ENCODE measurements at places on chromosomes 16 and 17.

DNA sequence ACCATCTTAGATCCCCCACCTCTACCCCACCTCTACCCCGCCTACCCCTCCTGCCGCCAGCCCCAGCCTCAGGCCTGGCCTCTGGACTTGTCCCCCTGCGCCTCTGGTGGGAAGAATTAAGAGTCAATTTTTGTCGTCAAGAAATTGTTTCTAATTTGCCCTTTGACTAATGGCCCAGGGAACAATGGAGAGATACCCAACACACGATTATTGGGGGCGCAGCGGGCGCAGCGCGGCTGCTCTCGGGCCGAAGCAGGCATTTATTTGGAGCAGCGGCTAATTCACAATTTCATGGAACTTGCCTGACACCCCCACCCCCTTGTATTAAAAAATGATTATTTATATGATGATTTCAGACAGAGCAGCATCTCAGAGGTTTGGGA, 4.4 kb upstream of the BAHCC1 start:
- DNase-seq: no peak

DNA sequence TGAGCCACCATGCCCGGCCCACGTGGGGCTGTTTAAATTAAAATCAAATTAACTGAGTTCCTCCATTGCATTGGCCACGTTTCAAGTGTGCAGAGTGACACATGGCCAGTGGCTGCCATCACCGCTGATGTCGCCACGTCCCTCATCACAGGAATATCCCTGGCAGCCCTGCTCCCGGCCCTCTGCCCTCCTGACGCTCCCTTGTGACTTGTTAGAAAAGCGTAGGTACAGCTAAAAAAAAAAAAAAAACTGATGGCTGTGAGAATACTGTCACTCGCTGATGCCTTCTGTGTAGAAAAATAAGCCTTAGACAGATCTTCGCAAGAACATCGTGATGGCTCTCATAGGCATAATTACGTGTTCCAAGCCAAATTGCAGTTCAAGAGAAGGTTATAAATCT, 21.7 kb downstream of the CARHSP1 start:
- DNase-seq: peak; percentile 55

GRCh38 chr17:68325961-68326360, 34.7 kb downstream of the ARSG start:
- no peak for DNase-seq

- DNase-seq: no peak
These were observed 43.5 kb downstream of the GRB2 start for GRCh38 chr17:75361996-75362395.

GRCh38 chr17:38898291-38898679, 27.1 kb upstream of the LASP1NB start:
- DNase-seq: no peak

- DNase-seq: no peak
These were observed 276.6 kb upstream of the EEF2KMT start for GRCh38 chr16:5374184-5374583.

DNA sequence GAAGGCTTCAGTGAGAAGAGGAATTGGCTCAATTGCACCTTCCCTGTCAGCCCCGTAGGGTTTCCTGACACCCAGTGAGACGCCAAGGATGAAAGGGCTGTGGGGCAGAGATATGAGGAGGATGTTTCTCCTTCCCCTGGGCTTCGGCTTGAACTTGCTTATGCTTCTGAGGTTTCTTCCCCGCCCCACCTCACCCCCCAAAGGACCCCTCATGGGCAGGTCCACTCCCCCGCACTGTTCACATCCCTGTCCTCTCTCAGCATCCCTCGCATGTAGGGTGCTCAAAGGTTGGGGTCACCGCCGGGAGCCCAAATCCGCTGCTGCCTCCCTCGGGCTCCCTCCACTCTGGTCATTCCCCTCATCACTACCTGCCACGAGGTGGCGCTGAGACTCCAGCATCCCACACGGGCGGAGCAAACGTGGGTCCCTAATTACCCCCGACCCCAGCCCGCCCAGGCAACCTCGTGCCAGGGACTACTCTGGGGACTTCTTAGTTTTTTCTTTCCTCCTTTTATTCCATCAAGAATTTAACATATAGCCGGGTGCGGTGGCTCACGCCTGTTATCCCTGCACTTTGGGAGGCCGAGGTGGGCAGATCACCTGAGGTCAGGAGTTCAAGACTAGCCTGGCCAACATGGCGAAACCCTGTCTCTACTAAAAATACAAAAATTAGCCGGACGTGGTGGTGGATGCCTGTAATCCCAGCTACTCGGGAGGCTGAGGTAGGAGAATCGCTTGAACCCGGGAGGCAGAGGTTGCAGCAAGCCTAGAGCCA, 3.3 kb upstream of the TRARG1 start:
- DNase-seq: no peak

DNA sequence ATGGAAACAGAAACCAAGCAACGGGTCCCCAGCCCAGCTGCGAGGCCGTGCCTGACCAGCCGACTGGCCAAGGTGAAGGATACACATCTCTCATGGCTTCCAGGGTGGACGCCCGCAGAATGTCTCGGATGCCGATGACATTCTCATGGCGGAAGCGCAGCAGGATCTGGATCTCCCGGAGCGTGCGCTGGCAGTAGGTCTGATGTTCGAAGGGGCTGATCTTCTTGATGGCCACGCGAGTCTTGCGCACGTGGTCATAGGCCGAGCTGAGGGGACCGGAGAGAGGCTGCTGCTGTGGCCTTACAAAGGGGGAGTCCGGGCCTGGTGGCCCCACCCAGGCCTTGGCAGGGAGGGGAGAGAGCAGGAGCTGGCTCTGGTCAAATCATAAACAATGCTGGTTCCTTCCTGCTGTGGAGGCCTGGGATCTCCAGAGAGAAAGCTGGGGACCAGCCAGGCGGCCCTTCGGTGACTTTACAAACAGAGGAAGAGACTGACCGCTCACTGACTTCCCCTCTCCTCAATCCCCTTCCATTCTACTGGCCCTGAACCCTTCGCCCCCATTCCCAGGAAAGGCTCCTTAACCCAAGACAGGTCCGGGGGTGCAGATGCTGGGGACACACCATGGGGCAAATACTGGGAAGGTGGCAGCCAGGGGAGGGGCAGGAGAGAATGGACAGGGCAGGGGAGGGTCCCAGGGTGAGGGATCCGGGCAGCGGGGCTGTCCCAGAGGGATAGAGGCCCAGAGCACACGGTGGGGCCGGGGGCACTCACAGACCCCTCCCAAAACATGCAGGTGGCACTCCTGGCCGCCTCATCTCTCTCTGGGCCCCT, 1.1 kb downstream of the MAPK3 start:
- peak; percentile 88 for DNase-seq

DNA sequence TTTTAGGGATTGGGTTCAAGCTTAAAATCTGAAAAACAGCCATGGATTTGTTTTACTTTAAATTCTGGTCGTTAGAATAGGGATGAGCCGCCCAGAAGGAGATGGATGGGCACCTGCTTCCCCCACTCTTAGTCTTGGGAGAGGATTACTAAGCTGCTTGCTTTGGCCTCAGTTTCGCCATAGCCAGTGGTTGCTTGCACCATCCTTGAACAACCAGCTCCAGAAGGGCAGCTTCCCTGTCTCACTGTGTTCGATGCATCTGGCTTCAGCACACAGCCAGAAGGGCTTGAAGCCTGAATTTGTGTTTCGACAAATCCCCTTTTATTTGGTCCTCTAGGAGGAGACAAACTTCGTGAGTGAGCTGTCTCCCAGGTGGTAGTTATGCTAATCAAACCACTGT, 7.1 kb downstream of the CYB5D2 start:
- no peak for DNase-seq

DNA sequence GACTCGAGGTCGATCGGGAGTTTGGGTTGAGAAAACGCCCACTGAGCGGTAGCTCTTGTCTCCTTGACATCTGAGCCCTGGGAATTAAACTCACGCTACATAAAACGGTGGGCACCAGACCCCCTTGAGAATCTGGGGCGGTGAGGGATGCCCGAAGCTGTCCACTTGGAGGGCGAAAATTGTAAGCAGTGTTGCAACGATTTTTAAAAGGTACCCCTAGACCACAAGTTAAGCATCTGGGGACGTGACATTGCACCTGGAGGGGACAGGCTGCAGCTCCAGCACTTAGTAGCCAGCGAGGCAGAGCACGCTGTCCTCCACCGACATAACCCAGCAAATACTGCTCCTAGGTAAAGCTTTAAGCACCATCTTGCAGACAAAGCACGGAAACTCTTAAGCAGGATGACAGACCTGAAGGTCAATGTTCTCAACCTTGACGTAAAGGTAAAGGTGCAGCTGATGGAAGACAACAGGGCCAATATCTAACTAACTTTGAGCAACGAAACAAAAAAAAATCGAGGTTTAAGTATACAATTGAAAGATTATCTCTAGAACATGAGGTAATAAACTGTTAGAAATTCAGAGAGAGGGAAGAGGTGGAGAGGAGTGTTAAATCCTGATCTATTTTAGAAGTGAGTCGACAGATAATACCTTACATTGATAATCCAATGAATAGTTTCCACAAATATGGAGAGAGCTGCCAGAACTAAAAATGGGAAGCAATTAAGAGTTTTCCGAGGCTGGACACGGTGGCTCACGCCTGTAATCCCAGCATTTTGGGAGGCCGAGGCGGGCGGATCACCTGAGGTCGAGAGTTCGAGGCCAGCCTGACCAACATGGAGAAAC, 921 bp upstream of the CDR2 start:
- DNase-seq: no peak

GRCh38 chr17:21814776-21815175, 122.5 kb downstream of the KCNJ18 start:
- no peak for DNase-seq

- DNase-seq: no peak
These were observed 14.1 kb downstream of the SPG7 start for GRCh38 chr16:89522287-89522686.

DNA sequence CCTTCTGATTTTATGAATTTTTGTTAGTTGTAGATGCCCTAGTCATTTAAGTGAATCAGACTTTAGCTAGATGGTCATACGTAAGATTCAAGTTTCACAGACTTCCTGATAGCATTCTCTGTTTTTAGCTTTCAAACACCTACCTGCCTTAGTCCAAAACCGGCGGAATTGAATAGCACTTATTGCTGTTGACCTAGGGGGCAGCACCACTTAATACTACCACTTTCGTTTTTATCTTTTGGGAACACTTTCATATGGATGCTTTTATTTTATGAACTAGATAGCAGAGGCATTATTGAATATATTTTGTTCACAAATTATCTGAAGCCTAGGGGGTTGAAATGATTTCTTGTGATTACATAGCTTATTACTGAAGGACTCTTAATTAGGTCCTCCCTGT, 31.5 kb downstream of the TADA2A start:
- no peak for DNase-seq

- no peak for DNase-seq
These were observed 7.1 kb downstream of the CDH15 start for GRCh38 chr16:89178453-89179147.

- no peak for DNase-seq
These were observed 8.7 kb upstream of the PRKCB start for GRCh38 chr16:23827057-23827456.

- DNase-seq: no peak
These were observed 470 bp downstream of the DCUN1D3 start for GRCh38 chr16:20899477-20900298.
